Dorsolateral prefrontal cortex (tissue), 122 donors: ENCODE measurements at places on chromosomes 6 and 20. TPM values are rescaled to one million over a fixed set of nuclear protein-coding genes. Genes with fewer than 3 reads are reported as not detected.

HCRTR2 gene
- total RNA-seq, result 0.81 TPM

COX4I2 gene
- total RNA-seq, result 2.3 TPM

RIPPLY2 gene
- 13.1 TPM for total RNA-seq

KCNK15 gene
- total RNA-seq, result 1.1 TPM

SPATA2 gene
- total RNA-seq, result 39.0 TPM

PTGIS gene
- 2.1 TPM for total RNA-seq

TFAP2C gene
- 1.1 TPM for total RNA-seq

HLA-DQB2 gene
- total RNA-seq, result 1.1 TPM

ZC3H12D gene
- total RNA-seq, result 0.66 TPM

HMGCLL1 gene
- total RNA-seq, result 29.5 TPM

SLC35D3 gene
- total RNA-seq, result not detected

RSPH9 gene
- total RNA-seq, result 0.25 TPM

KCNB1 gene
- total RNA-seq, result 99.5 TPM

SLC22A1 gene
- 1.3 TPM for total RNA-seq

KHDC1L gene
- 2.3 TPM for total RNA-seq

ENPP5 gene
- total RNA-seq, result 51.1 TPM

TCFL5 gene
- total RNA-seq, result 28.5 TPM

POU5F1 gene
- not detected for total RNA-seq

SNX14 gene
- 93.8 TPM for total RNA-seq

EPHA7 gene
- 22.3 TPM for total RNA-seq

ARMC2 gene
- 59.9 TPM for total RNA-seq

PTCHD4 gene
- total RNA-seq, result 18.4 TPM

OR2H2 gene
- total RNA-seq, result not detected

THBD gene
- 2.0 TPM for total RNA-seq

NRN1 gene
- 234 TPM for total RNA-seq

PRSS35 gene
- total RNA-seq, result 2.1 TPM

FAM209B gene
- not detected for total RNA-seq

QRSL1 gene
- total RNA-seq, result 16.4 TPM

RSPH4A gene
- total RNA-seq, result 1.0 TPM
